SK-N-MC (cell line): ENCODE measurements at places on chromosomes 5 and 9.

GRCh38 chr5:95723632-95724369 lies 7.3 kb upstream of the RHOBTB3 start:
- no peak for DNase-seq

- no peak for DNase-seq
Observed at GRCh38 chr5:81235287-81236072, 2.4 kb downstream of the CKMT2 start.

DNA sequence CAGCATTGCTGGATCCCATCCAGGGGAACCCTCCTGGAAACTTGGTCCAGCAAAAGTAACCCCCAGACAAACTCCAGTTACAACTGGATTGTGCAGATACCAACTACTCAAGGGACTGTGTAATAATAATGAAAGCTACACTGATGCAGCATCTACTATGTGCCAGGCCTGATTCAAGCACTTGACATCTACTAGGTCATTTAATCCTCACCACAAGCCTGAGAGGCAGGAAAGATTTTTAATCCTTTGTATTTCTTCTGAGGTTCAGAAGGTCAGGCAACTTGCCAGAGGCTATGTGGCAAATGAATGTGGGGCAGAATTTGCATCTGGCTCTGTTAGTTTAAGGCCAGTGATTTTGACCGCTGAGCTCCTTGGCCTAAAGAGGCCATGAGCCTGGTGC lies 29.5 kb upstream of the FOXI1 start:
- no peak for DNase-seq

GRCh38 chr9:118059484-118060278 lies 355.5 kb downstream of the TLR4 start:
- peak; percentile 20 for DNase-seq

GRCh38 chr9:68446836-68447235 lies 90.4 kb downstream of the PGM5 start:
- no peak for DNase-seq

DNA sequence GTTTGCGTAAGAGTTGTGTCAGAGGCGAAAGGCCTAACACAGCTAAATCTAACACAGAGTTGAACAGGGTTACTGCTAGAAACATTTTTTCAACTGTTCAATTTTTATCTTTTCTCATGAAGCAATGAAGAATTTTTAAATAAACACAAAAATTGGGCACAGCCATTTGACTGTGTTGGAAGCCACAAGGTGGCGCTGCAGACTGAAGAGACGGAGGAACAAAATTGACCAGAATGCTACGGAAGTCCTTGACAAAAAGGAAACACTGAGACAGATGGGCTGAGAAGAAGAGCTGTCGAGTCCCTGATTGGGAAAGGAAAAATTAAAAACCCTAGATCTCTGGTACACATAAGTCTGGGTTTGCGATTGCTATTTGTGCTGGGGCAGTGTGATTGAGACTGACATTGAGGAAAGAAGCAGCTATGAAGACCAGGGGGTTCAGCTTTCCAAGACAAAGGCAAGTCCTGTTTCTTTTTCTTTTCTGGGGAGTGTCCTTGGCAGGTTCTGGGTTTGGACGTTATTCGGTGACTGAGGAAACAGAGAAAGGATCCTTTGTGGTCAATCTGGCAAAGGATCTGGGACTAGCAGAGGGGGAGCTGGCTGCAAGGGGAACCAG lies at the start of gene PCDHB9:
TSS of gene PCDHB9 (plus strand) at position 265 of the 616 bp plus-strand sequence. CDS start at position 423, 158 bp downstream.
- DNase-seq = no peak

DNA sequence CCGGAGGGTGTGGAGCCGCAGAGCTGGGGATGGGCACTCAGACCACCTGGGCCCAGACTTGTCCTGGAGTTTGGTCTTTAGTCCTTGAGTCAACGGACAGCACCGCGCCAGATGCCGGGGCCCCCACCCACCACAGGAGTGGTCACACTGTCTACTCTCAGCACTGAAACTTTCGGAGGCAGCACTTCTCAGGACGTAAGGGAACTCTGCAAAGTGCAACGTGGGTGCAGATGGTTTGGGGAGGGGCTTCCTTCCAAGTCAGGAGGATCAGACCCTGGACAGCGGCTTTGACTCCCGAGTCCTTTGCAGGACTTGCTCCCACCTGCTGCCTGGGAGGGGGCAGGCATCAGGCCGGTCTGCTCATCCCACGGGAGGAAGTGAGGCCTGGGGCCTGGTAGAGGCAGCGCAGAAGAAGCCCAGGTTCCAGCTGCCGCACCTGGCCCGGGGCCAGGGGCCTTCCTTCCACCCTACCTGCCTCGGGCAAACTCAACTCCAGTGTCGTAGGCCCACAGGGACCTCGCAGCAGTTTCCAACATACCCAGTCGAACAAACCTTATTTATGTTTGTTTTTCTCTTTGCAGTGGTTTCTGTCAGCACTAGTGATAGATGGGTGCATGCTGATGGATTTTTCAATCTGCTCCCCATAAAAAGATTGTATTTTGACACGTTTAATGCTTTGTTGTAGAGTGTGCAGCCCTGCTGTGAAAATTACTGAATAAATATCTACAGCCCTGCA lies 149.8 kb upstream of the PPP1R26 start:
- DNase-seq = no peak

GRCh38 chr5:132791026-132791425 lies 14.0 kb upstream of the SEPTIN8 start:
- DNase-seq = no peak

- no peak for DNase-seq
Observed at GRCh38 chr9:35226651-35227050, 64.8 kb downstream of the UNC13B start.

- DNase-seq = no peak
Observed at GRCh38 chr9:80134487-80134886, 562.7 kb downstream of the TLE4 start.

- no peak for DNase-seq
Observed at GRCh38 chr9:114050646-114051045, 27.5 kb downstream of the AMBP start.

GRCh38 chr5:74255692-74256392 lies 384.7 kb downstream of the ENC1 start:
- DNase-seq = no peak

- no peak for DNase-seq
Observed at GRCh38 chr9:8417341-8417740, 617.8 kb upstream of the DMAC1 start.

- DNase-seq = no peak
Observed at GRCh38 chr5:93582677-93583438, at the start of gene NR2F1. NR2F1 (plus strand) TSS chr5:93583222; CDS start chr5:93585024, 1,802 bp downstream.

DNA sequence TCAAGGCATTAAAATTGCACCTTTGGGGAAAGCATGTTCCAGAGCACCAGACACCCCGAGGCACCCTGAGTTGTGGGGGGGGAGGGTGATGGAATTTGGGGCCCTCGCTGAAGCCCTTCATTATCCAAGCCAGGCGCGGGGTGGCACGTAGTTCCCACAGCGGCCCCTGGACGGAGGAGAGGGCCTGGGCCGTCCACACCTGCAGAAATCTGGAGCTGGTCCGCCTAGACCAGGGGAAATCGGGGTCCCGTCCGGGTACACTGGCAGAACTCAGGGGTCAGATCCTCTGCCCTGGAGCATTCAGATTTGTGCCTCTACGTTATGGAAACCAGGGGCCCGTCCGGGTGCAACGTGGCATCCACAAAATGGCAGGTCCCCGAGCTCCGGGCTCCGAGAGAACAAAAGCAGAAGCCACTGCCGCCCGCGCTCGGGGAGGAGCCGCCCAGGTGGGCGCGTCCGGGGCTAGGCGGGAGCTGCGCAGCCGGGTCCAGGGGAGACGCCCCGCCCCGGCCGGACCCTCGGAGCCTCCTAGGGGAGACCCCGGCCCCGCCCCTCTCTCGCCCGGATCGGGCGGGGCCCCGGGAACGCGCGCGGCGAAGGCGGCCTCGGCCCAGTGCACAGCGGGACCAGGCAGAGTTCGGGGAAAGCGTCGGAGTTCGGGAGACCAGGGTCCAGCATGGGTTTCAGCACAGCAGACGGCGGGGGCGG lies at the start of gene PLEKHG4B:
TSS of gene PLEKHG4B (plus strand) at position 613 of the 708 bp plus-strand sequence. CDS start at position 677, 64 bp downstream.
- no peak for DNase-seq

GRCh38 chr9:104779946-104780535 lies 16.1 kb downstream of the NIPSNAP3B start:
- DNase-seq = no peak

DNA sequence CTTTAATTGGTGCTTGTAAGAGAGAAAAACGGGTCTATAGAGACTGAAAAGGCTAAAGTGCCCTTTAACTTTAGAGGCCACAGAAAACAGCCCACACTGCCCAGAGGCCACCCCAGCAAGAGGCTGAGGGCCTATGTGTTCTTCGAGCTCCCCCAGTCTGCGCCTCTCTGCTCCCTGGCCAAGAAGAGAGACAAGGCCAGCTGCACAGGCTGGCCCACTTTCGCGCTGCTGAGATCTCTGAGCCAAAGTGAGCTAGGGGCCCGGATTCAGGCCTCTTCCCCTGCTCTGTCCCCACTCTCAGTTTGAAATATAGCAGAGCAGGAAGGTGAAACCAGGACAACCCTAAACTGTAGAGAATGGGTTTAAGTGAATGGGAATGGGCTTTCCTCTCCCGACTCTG lies 132.0 kb upstream of the TRIM32 start:
- no peak for DNase-seq

DNA sequence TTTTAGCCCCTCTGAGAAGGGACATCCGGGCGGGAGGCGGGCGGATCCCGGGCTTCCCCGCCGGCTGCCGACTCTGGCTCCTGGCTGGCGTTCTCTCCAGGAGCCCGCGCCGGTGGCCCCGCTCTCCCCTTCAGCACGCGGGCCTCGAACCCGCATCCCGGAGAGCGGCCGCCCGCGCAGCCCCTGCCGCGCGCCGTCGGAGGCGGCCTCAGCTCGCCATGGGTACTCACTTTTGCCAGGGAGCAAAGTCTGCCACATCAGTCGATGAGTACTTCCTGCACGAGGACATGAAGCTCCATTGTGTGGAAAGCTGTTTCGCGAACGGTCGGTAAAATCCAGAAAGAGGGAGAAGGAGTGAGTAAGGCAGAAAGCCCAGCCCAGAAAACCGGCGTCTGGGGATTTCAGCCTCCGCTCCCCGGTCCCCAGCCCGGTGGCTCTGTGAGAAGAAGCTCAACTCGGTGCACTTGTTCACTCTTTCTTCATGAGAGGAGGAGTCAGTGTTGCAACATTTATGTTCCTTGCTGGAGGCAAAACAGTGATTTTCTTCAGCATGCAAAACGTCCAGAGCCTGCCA lies at the start of gene PRLR:
TSS of gene PRLR (minus strand) at position 450 of the 574 bp plus-strand sequence. CDS start 140,867 bp downstream, outside the sequence.
- DNase-seq = peak; percentile 48

DNA sequence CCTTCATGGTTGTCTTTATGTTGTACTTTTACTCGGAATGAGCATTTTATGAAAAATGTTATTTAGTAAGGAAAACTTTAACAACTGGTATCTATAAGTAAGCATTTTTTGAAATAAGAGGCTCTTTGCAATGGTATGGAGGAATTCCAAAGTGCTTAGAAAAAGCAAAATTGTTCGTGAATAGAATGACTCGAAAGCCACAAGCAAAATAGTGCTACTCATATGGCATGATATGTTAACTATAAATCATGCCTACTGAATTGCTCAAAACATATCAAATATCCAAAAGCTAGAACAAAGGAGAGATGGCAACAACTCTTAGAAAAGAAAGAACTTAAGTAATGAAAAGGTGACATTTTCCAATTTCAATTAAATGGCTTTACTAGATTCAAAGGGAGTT lies 216.3 kb downstream of the KIAA0825 start:
- no peak for DNase-seq

DNA sequence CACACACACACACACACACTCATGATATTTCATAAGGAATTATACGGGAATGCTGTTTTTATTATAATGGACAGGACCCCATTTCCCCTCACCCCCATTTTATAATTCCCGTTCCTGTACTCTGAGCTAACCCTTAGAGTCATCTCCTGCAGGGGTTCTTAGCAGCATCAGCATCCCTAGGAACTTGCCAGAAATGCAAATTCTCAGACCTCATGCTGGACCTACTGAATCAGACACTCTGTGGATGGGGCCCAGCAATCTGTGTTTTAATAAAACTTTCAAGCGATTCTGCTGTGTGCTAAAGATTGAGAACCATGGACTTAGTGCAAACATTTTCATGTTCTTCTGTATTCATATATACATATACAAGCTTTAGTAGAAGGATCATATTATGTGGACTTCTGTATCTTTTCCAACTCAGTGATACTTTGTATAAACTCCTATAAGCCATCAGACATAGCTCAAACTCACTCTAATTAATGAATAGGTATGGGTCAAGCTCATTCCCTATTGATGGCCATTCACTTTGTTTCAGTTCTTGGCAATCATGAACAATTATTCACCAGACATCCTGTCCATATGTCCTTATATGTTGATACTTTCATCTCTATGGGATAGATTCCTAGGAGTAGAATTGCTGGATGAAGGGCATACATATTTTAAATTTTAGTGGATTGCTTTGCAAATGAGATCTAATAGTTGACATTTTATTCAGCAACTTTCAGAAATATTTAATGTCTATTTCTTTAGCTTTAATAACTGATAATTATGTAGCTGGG lies 65.5 kb downstream of the ARHGEF28 start:
- no peak for DNase-seq

DNA sequence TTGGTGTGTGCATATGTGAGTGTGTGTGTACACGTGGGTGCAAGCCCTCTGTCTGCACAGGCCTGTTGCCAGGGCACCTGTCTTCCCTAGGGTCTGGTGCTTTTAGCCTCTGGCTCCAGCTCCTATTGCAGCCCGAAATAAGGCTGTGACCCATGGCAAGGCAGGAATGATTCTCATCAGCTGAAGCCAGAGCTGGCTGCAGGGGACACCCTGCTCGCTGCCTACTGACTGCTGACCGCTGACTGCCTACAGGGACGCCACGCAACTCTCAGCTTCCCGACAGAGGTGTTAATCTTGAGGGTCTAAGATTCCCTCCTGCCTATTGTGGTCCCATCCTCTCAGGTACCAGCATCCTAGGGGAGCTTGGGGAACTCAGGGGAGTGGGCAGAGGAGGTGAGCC lies at the start of gene MYOZ3:
TSS of gene MYOZ3 (plus strand) at position 166 of the 400 bp plus-strand sequence. CDS start 1,691 bp downstream, outside the sequence.
- no peak for DNase-seq

DNA sequence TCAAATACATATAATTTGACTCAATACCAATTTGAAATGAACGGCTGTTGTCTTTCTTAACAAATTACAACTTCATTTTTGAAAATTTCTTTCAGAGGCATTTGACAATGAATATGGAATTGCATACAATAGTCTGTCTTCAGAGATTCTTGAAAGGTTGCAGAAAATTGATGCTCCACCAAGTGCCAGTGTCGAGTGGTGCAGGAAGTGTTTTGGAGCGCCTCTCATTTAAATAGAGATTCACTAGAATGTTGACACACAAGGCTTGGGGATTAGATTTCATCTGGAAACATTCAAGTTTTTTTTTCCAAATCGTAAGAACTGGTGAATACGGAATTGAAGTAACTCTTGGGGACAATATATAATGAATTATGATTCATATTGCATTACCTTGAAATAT lies 8.1 kb downstream of the RPS6 start:
- DNase-seq = no peak

DNA sequence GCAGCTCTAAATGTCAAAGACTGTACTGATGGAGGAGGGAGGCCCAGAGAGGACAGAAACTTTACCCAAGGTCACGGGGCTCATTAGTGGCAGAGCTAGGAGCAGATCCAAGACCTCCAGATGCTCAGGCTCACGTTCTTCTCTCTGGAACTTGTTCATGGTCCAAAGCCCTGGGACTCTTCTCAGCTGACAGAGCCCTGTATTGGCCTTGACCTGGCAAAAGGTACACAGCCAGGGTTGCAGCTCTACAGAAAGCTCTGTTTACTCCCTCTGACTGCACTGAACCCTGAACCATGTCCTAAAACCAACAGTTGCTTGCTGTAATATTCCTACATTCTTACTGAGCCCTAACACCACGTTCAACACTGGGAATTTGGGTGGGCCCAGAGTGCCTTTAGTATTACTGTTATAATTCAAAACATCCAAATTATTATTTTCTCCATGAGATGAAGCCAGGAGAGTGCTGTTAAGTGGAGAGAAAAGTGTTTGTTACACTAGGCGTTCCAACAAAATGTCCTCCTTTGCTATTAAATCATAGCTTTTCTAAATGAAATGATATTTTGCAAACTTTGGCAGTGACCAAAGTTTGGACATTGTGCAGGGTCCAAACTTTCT lies 602.4 kb upstream of the CLINT1 start:
- DNase-seq = no peak
